ENCODE measurements at places on chromosomes 5 and 9. TPM values are rescaled to one million over a fixed set of nuclear protein-coding genes. Genes with fewer than 3 reads are reported as not detected.
A peak's percentile ranks its signal among the peaks of the same experiment; 100 is the strongest.

DNA sequence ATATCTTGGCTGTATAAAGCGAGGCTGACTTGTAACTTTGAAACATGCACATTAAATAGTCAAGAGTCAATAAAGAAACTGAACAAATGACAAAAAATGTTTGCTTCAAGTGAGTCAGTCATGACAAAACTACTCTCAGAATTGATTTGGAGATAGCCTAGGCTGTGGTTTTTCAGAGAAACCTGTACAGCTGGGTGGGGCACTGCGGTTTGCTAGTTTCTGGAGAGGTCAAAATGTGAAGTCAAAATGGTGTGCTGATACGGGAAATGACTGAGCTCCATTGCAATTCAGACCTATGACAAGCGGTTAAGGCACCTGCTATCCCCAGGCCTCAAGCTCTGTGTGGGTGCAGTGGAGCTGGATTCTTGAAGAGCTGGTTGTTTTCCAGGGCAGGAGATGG, 10.3 kb upstream of the CD180 start:
- no peak for DNase-seq

DNA sequence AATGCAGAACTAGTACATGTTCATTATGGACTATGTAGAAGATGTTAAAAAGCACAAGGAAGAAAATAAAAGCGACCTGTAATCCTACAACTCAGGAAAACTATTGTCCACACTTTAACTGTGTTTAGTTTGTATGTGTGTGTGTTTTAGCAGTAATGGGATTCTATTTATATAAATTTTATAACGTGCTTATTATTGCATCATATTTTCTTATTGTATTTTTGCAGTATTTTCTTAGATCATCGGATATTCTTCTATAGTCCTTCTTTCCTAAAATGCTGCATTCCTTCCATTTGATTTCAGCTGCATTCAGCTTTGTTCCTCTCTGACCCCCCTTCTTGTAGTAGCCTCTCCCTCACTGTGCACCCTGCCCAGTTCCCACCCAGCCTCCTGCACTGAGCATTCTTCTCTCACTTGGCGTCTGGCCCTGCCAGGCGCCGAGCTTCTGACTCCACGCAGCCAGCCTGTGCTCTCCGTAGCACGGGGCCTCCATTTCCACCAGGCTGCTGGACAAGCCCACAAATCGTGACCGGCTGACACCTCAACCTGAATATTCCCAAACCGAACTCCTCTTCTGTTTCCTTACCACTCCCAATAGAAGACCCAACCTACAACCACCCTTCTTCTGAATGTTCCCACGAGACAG, 39.9 kb downstream of the MVB12B start:
- no peak for DNase-seq

GRCh38 chr9:108913391-108913790, 20.5 kb downstream of the ELP1 start:
- no peak for DNase-seq

- no peak for DNase-seq
These were observed 104.3 kb downstream of the ZNF608 start for GRCh38 chr5:124642151-124642550.

GRCh38 chr5:134507452-134507851, 18.0 kb upstream of the JADE2 start:
- no peak for DNase-seq

IZUMO3 gene
- total RNA-seq = not detected

SHC3 gene
- total RNA-seq = 4.2 TPM

DNA sequence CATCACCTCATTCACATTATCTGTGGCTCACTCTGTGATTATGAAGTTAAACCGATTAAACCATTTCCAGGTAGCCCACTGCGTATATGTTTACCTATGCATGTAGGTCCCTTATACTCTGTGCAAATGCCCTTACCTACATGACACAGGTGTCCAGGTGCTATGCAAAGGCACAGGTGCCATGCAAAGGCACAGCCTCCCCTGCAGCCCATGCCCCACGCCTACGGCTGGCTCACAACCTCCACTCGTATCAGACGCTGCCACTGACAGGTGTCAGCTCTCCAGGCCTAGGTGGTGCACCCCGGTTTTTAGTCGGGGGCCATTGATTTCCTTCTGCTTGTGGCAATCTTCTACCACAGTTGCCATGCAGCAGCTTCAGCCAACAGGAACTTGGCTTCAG, 57.7 kb upstream of the IRX1 start:
- DNase-seq = no peak

SLIT3 gene
- 2.3 TPM for total RNA-seq

F12 gene
- total RNA-seq = 12.8 TPM

TGFBI gene
- 7.8 TPM for total RNA-seq

DNA sequence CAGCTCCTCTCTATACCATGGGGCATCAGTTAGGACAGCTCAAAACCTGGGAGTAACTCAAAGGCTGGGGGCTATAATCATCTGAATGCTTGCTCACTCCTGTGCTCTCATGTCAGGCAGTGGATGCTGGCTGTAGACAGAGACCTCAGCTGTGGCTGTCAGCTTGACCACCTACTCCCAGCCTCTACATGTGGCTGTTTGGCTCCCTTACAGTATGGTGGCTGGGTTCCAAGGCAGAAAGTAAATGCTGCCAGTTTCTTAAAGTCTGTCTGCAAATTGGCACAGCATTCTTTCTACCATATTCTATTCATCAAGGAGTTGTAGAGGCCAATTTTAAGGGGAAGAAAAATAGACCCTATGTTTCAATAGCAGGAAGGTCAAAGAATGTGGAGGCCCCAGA, 66.9 kb downstream of the TMC1 start:
- DNase-seq = no peak

DNA sequence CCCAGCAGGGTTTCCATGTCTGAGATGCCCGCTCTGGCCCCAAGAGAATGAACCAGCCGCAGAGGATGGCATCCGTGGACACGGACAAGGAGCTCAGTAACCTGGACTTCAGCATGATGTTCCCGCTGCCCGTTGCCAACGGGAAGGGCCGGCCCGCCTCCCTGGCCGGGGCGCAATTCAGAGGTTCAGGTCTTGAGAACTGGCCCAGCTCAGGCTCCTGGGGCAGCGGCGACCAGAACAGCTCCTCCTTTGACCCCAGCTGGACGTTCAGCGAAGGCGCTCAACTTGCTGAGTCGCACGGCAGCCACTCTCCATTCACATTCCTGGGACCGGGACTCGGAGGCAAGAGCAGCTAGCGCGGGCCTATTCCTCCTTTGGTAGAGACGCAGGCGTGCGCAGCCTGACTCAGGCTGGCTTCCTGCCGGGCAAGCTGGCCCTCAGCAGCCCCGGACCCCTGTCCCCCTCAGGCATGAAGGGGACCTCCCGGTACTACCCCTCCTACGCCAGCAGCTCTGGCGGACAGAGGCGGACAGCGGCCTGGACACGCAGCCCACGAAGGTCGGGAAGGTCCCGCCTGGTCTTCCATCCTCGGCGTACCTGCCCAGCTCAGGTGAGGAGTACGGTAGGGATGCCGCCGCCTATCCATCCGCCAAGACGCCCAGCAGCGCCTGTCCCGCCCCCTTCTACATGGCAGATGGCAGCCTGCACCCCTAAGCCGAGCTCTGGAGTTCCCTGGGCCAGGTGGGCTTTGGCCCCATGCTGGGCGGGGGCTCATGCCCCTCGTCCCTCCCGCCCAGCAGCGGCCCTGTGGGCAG, 74.4 kb downstream of the INSL6 start:
- no peak for DNase-seq

MYMK gene
- total RNA-seq = 0.34 TPM

GRCh38 chr9:31542384-31543055, 841.9 kb upstream of the ACO1 start:
- DNase-seq = peak; percentile 17

Data from WTC11 (cell line).